ENCODE measurements at places on chromosomes 6 and 20.

GRCh38 chr6:38131527-38131965, 312.0 kb downstream of the ZFAND3 start:
- peak; percentile 81 for ATAC-seq

GRCh38 chr6:93317592-93317991, 101.8 kb downstream of the EPHA7 start:
- ATAC-seq, result no peak

- ATAC-seq, result no peak
Measured at GRCh38 chr6:322940-323729, 30.8 kb downstream of the DUSP22 start.

- ATAC-seq, result no peak
Measured at GRCh38 chr6:38065734-38066305, 246.3 kb downstream of the ZFAND3 start.

DNA sequence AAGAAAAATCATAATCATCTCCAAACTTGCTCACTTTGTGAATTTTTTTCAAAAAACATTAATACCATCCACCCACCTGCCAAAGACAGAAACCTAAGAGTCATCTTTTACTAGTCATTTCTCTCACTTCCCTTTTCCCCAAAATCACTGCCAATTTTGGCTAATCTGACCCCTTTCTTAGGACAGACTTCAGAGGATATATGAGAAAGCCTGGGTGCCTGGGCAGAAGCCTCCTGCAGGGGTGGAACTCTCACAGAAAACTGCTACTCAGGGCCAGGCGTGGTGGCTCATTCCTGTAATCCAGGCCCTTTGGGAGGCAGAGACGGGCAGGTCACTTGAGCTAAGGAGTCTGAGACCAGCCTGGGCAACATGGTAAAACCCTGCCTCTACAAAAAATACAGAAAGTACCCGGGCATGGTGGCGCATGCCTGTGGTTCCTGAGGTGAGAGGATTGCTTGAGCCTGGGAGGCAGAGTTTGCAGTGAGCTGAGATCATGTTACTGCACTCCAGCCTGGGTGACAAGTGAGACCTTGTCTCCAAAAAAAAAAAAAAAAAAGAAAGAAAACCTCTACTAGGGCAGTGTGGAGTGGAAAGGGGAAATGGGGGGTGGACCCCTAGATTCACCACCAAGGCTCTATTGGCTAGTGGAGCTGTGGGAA, 3.8 kb downstream of the DEK start:
- peak; percentile 6 for ATAC-seq

DNA sequence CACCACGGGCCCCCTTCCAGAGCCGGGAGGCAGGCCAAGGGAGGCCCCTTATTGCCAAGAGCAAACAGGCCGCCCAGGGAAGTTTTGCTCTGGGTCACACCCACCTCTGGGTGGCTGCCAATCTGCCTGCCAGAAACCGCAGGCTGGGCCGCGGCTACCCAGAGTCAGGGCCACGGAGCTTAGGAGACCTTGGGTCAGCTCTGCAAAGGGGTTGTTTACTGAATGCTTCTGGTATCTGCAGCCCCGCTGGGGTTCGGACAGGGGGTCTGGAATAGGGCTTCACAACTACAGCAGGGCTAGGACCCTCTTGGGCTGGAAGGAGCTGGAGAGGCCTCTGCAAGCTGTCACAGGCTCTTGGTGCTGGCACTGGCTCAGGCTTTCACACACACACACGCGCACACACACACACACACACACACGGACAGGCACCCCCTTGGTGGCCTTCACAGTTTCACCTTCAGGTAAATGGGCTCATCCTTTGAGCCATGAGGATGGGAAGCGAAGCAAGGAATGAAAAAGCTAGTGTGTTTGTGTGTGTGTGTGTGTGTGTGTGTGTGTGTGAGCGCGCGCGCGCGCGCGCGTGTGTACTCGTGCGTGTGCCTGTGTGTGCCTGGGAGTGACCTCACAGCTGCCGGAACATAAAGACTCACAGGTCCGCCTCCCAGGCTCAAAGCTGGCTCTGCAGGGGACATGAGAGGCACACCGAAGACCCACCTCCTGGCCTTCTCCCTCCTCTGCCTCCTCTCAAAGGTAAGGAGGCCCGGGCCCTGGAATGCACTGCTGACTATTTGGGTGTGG, at the start of gene CCN5:
Gene CCN5 (plus strand): TSS at position 669 of the 798 bp plus-strand sequence. CDS start 22 bp downstream, at position 691.
- ATAC-seq, result no peak

All from activated CD4-positive, CD25-positive, alpha-beta regulatory T cell treated with anti-CD3 and anti-CD28 coated beads, Interleukin-2, amount 50 U/mL, for 24 hours (primary cell).